ENCODE measurements at places on chromosomes 12 and 14. TPM values are rescaled to one million over a fixed set of nuclear protein-coding genes. Genes with fewer than 3 reads are reported as not detected.

DNA sequence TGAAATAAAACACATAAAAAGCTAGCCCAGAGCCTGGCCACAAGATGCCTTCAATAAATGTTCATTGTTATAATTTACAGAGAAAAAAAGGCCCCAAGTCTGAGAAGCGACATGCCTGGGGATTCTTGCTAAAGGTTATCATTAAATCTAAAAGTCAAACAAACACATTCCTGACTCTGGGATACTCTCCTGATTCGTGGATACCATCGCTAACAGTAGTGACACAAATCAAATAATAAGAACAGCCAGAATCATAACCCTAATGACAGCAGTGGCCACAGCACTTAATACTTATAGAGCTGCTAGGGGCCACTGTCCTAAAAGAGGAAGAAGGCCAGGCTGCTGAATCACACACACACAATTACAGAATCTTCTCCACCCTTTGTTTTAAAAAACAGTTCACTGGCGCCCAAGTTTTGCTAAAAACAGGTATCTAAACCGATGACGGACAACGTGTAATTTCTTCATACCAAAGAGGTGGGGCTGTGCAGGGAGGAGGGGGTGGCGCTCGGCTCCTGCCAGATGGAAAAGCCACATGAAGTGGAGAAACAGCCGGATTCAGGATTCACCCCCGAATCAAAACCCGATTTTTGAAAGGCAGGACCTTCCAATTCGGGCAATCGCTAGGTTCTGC, 1.2 kb downstream of the CLIP1 start:
- DNase-seq: peak; percentile 49

DNA sequence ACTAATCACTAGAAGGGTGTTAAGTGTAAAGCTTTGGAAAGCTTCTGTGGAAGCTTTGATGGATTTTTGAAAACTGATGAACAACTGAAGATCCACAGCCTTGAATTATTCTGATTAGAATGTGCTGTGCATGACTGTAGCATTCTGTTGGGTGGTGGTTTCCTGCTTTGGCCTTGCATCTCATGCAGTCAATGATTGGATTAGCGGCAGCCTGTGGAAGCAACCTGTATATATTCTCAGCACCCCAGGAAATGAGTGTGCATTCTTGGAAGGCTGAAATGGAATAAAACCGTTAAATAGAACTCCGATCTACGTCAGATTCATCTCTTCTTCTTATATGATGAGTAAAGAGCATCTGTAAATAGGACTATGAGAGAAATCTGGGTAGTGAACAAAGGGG, 120.2 kb downstream of the SLC16A7 start:
- DNase-seq: no peak

GRCh38 chr12:123143736-123144461, 7.0 kb downstream of the PITPNM2 start:
- no peak for DNase-seq

DNA sequence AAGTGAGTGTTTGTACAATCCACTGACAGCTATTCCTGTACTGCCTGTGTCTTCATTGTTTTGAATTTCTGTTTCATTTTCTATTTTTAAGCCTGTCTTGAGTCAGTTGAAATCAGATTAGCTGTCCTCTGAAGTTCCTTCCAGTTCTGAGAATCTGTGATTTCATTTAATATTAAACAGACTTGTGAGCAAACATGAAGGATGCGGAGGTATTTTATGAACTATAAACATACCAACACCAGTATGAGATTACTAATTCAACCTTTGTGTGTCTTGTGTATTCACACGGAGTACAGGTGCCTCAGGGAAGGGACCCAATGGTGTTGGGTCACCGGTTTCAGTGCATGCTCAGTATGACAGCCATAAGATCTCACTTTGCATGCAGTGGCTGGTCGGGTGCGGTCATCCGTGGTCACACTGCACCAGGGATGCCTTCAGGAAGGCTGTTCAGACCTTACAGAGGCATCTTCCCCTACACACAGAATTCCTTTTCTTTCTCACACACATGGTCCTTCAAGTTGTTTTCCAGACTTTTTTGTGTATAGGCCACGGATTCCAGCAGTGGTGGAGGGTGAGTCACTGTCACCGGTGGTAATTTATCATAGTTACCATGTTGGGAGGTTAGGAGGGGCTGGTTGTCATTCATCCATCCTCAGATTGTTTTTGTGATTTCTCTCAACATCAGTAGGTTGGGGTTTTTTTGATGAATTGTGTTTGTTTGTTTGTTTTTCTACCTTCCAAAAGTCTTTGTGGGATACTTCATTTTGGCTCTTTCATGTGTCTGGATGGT, 103.0 kb upstream of the SFSWAP start:
- peak; percentile 78 for DNase-seq

- DNase-seq: no peak
These were observed 249.7 kb downstream of the SPTSSA start for GRCh38 chr14:34212172-34212929.

DNA sequence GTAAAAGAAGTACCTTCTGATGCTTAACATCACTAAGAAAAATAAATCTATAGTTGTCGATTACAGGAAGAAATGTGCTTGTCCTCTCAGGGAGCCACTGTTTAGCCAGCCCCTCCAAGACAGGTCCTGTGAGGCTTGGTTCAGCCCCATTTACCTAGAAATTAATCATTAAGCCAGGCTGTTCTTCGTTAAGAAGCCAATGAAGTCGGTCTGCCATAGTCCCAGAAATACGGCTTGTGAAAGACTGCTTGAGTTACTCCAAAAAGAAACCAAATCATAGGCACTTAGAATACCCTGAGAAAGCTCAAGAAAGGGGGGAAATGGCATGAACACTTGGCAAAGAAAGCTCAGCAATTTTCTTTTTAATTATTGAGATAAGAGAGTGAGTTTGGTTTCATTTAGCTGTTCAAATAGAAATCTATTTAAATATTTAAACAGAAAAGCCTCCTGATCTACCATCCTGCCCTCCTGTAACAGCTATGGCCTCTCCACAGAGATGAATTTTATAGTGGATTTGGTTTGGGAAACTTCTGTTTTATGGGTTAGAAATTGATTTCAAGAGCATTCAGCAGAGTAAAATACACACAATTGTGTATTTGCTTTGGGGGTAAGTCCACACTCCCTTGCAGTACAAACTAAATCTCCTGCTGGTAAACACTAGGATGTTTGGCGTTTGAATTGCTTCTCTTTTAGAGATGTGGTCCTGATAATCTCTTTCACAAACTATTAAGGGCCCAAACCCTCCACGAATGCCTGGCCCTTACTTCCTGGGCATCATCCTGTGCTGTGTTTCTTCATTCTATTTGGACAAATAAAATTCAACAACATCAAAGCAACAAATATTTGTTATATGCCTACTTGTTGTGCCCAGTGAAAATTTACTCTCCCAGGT, 234.4 kb downstream of the SEC23A start:
- no peak for DNase-seq

- DNase-seq: no peak
These were observed 338.2 kb downstream of the TRHDE start for GRCh38 chr12:72610342-72610741.

DNA sequence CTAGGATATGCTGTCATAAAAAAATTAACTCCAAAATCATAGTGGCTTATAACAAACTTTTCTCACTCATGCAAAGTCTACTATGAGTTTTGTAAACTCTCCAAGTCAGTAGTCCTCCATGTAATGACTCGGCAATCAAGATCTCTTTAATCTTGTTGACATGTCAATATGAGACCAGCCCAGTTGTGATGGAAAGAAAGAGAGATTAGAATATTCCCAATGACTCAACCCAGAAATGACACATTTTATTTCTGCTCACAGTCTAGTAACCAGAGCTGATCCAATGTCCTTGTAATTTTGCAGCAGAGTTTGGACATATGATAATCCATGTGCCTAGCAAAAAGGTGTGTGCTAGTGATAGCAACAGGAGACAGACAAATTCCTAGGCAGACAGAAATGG, 112.6 kb upstream of the CNTN1 start:
- no peak for DNase-seq

DNA sequence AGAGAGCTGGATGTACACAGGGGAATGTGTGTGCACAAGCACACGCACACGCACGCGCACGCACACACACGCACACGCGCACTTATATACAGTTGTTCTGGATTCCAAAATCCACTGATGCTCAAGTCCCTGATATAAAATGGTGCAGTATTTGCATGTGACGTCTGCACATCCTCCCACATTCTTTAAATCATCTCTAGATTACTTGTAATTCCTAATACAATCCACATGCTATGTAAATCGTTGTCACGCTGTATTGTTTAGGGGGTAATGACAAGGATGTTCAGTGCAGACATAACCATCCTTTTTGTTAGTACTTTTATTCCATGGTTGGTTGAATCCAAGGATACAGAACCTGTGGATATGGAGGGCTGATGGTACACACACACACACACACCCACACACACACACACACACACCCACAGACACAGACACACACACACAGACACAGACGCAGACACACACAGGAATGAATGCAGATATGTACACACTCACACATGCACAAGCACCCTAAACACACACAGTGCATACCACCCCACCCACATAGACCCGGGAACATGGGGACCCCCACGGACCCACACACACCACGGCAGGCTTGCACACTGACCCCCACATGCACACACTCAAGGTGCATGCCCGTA, 188.5 kb upstream of the PRMT8 start:
- DNase-seq: no peak

- peak; percentile 20 for DNase-seq
These were observed 245.2 kb upstream of the PLEKHG7 start for GRCh38 chr12:92457458-92458180.

DNA sequence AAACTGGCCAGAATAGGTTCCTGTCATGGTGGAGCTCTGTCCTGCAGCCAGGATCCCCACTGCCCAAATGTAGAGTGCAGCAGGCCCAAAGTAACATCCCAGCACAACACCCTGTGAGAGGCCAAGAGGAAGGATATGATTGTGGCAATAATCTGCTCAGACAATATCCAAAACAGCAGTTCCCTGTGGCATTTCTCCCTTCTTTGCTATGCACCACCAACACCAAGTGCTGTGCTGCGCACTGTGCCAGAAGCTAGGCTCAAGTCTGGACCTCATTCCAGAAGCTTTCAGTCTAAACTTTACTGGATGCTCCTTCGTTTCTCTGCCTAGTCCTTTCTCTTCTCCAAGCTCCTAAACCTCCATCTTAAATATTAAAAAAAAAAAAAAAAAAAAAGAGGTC, 33.4 kb downstream of the SLC11A2 start:
- DNase-seq: no peak

- no peak for DNase-seq
These were observed 115.4 kb upstream of the PPFIA2 start for GRCh38 chr12:81874586-81874985.

- no peak for DNase-seq
These were observed 1036.1 kb downstream of the TMEM121 start for GRCh38 chr14:106562451-106562850.

GRCh38 chr12:122467983-122468382, 32.7 kb downstream of the ZCCHC8 start:
- no peak for DNase-seq

DNA sequence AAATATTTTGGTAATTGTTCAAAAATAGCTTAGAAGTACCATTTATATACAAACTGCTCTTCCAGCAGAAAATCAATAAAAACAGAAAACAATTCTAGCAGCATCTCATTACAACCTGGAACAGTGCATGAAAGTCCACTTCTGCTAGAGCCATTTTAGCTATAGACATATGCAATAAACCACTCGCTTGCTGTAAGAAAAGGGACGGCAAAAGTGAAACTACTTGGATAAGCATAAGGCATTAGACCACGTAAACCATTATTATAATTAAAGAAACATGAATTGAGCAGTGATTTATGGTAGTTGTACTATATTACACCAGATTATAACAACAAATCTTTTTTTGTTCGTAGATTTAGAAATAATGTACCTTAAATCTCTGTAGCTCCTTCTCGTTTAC, 48.7 kb downstream of the LRIG3 start:
- DNase-seq: no peak

- no peak for DNase-seq
These were observed 93.4 kb upstream of the SLCO1C1 start for GRCh38 chr12:20601668-20602280.

- DNase-seq: no peak
These were observed 77.2 kb downstream of the BAZ1A start for GRCh38 chr14:34797747-34798583.

GRCh38 chr12:15171012-15171655, 50.1 kb downstream of the RERG start:
- no peak for DNase-seq

- no peak for DNase-seq
These were observed 68.9 kb downstream of the ESR2 start for GRCh38 chr14:64225151-64225757.

DNA sequence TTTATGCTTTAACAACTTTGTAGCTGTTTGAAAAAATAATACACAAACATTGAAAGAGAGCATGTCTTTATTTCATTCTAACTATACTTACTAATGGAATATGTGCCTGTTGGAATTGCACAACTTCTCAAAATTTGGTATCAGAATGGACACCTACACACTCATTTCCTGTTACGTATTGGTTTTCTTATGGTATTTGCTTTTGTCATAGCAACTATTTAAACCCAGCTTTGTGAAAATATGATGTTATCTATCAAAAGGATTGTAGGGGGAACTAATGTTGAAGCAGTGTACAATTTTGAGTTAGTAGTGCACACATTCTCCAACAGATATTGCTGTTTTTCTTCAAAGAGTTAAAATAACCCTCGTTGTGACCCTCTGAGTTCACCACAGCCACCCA, 52.6 kb downstream of the RBMS2 start:
- no peak for DNase-seq

DNA sequence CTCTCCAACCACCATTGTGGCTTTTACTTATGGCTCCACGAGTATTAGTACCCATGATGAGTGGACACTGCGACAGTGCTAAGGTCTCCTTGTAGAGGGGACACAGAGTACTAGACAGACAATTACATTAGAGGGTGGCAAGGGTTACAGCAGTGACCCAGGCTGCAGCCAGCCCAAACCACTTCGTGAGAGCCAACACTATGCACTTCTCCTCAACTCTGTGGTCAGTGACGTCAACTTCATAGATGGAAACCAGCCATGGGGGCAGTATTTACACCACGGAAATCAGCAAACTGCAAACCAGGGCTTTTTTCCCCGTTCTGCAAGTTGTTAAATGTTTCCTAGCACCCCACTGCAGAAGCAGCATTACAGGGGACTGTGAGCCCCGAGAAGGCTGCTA, 61.6 kb upstream of the ZFP36L1 start:
- DNase-seq: no peak

- no peak for DNase-seq
These were observed 198.6 kb downstream of the BCAT1 start for GRCh38 chr12:24750263-24750662.

Gene OTOGL
- total RNA-seq: not detected

Gene CEP170B
- 5.2 TPM for total RNA-seq

Gene GALNT9
- 0.29 TPM for total RNA-seq

Gene ANKS1B
- 0.97 TPM for total RNA-seq

Gene AKAP6
- total RNA-seq: 1.8 TPM

Gene RHOJ
- total RNA-seq: not detected

Gene LMNTD1
- not detected for total RNA-seq

Gene TMBIM6
- 481 TPM for total RNA-seq

Gene SP7
- total RNA-seq: not detected

Gene COX8C
- total RNA-seq: not detected

Gene YLPM1
- 46.3 TPM for total RNA-seq

Gene SLC24A4
- total RNA-seq: not detected

Gene DEPDC4
- total RNA-seq: 3.5 TPM

Gene KRT2
- total RNA-seq: not detected

Gene GLT8D2
- total RNA-seq: not detected

Gene BATF
- total RNA-seq: 182 TPM

Gene KITLG
- 0.07 TPM for total RNA-seq

Gene THAP2
- 9.4 TPM for total RNA-seq

Gene CCDC196
- not detected for total RNA-seq
